Suprapubic skin (tissue), 4 donors: ENCODE measurements at places on chromosomes 3 and 15. TPM values are rescaled to one million over a fixed set of nuclear protein-coding genes. Genes with fewer than 3 reads are reported as not detected.

Gene FAM174B
- 15.6 TPM for total RNA-seq

Gene SH2D7
- total RNA-seq, result not detected

- no peak overlapping the region for H3K4me3 ChIP-seq
- peaks cover 25% of the 10 kb centered on the region for H3K4me1 ChIP-seq
- no peak for DNase-seq
- H3K36me3 ChIP-seq, result no peaks in the 10 kb centered on the region
- H3K27me3 ChIP-seq, result no peaks in the 10 kb centered on the region
- H3K27ac ChIP-seq, result no peak overlapping the region
Observed at GRCh38 chr3:4520033-4520816, 27.1 kb downstream of the ITPR1 start.

GRCh38 chr15:55530861-55531313, 22.9 kb upstream of the DNAAF4 start:
- no peaks in the 10 kb centered on the region for H3K36me3 ChIP-seq
- no peak for DNase-seq
- no peaks in the 10 kb centered on the region for H3K27me3 ChIP-seq
- no peak overlapping the region for H3K4me3 ChIP-seq
- no peaks in the 10 kb centered on the region for H3K4me1 ChIP-seq

- no peaks in the 10 kb centered on the region for H3K36me3 ChIP-seq
- H3K27ac ChIP-seq, result no peak overlapping the region
- no peak for DNase-seq
Observed at GRCh38 chr15:85423256-85423655, 42.9 kb downstream of the AKAP13 start.

GRCh38 chr3:186464424-186465093, 79.6 kb downstream of the CRYGS start:
- no peak overlapping the region for H3K27ac ChIP-seq
- H3K36me3 ChIP-seq, result no peaks in the 10 kb centered on the region
- H3K4me1 ChIP-seq, result no peaks in the 10 kb centered on the region
- no peak for DNase-seq
- H3K27me3 ChIP-seq, result peaks cover 2% of the 10 kb centered on the region

DNA sequence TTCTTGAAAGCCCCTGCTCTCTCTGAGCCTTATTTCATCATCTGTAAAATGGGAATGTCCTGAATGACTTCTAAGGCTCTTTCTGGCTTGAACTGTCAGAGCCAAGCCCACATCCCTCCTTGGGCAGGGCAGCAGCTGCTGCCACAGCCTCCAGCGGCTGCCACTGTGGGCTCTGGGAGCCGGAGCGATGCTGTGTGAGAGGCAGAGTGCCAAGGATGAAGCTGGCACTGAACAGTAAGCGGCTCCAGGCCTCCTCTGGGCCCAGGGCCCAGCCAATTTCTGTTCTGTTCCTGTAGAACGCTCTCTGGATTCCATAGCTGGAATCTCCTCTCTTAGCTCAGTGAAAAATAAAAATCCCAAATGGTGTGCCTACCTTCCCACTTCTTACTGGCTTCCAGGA, 4.4 kb downstream of the CPLX3 start:
- peaks cover 9% of the 10 kb centered on the region for H3K4me1 ChIP-seq
- H3K36me3 ChIP-seq, result peaks cover 2% of the 10 kb centered on the region
- no peak overlapping the region for H3K4me3 ChIP-seq
- no peak overlapping the region for H3K27ac ChIP-seq

- peaks cover 5% of the 10 kb centered on the region for H3K4me1 ChIP-seq
- H3K27ac ChIP-seq, result no peak overlapping the region
- no peaks in the 10 kb centered on the region for H3K36me3 ChIP-seq
- no peak for DNase-seq
Observed at GRCh38 chr3:190546881-190547510, 33.1 kb downstream of the IL1RAP start.

- DNase-seq, result no peak
- no peak overlapping the region for H3K4me3 ChIP-seq
- H3K27me3 ChIP-seq, result no peaks in the 10 kb centered on the region
- H3K4me1 ChIP-seq, result no peaks in the 10 kb centered on the region
Observed at GRCh38 chr3:60841355-60841754, 409.9 kb downstream of the FHIT start.

- no peaks in the 10 kb centered on the region for H3K4me1 ChIP-seq
- no peak for DNase-seq
- no peaks in the 10 kb centered on the region for H3K36me3 ChIP-seq
- no peak overlapping the region for H3K4me3 ChIP-seq
- H3K27ac ChIP-seq, result no peak overlapping the region
- H3K27me3 ChIP-seq, result no peaks in the 10 kb centered on the region
Observed at GRCh38 chr3:81876826-81877225, 115.4 kb upstream of the GBE1 start.

DNA sequence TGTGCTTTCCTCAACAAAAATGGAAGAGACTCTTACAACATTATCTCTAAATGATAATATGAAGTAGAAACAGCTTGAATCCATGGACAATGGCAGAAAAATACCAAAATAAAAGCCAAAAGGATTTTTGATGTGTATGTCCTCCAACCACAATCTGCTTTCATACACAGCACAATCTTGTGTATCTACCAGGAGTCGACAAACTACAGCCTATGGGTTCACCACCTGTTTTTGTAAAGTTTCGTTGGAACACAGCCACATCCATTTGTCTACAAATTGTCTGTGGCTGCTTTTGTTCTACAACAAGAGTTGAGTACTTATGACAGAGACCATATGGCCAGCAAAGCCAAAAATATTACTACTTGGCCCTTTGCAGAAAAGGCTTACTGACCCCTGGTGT, 88.7 kb upstream of the UBE2E2 start:
- DNase-seq, result no peak
- H3K27ac ChIP-seq, result no peak overlapping the region
- no peaks in the 10 kb centered on the region for H3K27me3 ChIP-seq
- no peak overlapping the region for H3K4me3 ChIP-seq

DNA sequence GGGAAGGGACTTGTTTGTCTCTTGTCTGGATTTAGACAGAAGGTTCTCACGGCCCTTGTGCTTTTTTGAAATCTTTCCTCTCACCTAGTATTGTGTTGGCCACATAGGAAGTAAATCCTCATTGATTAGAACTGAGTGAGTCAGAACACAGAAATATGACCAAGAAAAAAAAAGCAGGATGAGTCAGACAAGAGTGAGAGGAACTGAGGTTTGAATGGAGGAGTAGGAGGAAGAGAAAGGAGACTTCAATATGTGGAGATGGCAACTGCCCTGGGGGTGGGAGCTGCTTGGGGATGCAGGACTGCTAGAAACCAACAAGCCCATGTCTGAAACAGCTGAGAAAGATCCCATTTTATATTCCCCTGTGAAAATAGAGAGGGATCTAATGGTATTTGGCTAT, 194.1 kb upstream of the ZBTB20 start:
- no peak overlapping the region for H3K4me3 ChIP-seq
- H3K27me3 ChIP-seq, result no peaks in the 10 kb centered on the region
- DNase-seq, result no peak
- no peaks in the 10 kb centered on the region for H3K36me3 ChIP-seq
- no peak overlapping the region for H3K27ac ChIP-seq

GRCh38 chr15:96561593-96561992, 231.1 kb downstream of the NR2F2 start:
- H3K27ac ChIP-seq, result no peak overlapping the region
- no peak for DNase-seq
- H3K27me3 ChIP-seq, result no peaks in the 10 kb centered on the region
- H3K4me3 ChIP-seq, result no peak overlapping the region
- H3K4me1 ChIP-seq, result no peaks in the 10 kb centered on the region

- DNase-seq, result no peak
- peaks cover 29% of the 10 kb centered on the region for H3K4me1 ChIP-seq
- peak overlapping the region; percentile 56 for H3K4me3 ChIP-seq
- H3K27ac ChIP-seq, result no peak overlapping the region
Observed at GRCh38 chr3:32818229-32818969, 602 bp downstream of the TRIM71 start.

- H3K4me3 ChIP-seq, result no peak overlapping the region
- H3K36me3 ChIP-seq, result no peaks in the 10 kb centered on the region
- no peaks in the 10 kb centered on the region for H3K27me3 ChIP-seq
- DNase-seq, result no peak
- H3K27ac ChIP-seq, result no peak overlapping the region
Observed at GRCh38 chr15:29857221-29857789, 35.0 kb upstream of the TJP1 start.

GRCh38 chr3:146092230-146092629, 68.8 kb downstream of the PLOD2 start:
- no peak overlapping the region for H3K27ac ChIP-seq
- no peaks in the 10 kb centered on the region for H3K27me3 ChIP-seq
- no peak for DNase-seq
- no peak overlapping the region for H3K4me3 ChIP-seq

GRCh38 chr15:63601704-63602185, 4.6 kb downstream of the FBXL22 start:
- no peak for DNase-seq
- H3K4me1 ChIP-seq, result peaks cover 50% of the 10 kb centered on the region
- H3K27me3 ChIP-seq, result no peaks in the 10 kb centered on the region
- peak overlapping the region; percentile 93 for H3K4me3 ChIP-seq

DNA sequence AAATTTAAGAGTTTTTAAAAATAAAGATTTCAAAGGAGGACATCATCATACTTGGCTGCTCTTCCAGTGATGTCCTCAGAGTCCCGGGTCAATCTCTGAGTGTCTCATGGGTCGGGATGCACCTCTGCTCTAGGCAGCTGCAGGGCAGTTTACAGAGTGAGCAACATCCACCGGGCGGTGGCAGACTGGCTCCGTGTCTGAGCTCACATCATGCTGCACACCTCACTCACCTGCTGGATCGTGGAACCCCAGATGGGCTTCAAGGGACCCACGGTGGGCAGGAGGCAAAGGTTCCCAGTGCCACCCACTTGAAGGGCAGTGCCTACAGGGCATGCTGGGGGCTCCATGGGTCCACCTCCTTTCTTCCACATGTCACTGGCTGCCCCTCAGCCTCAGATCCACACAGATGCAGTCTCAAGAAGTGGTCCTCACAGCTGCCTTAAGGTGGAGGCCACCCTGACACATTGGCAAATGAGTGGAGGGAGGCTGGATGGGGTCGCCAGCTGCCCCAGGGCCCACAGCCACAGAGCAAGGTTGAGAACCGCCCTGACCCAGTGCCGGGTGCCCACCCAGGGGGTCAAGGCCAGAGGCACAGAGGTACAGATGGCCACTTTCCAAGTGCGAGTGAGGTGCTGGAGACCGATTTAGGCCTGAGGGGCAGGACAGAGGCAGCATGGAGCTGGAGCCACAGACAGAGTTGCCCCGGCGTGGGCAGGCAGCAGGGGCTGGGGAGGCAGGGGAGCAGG, 25.2 kb downstream of the CYFIP1 start:
- peak; percentile 54 for DNase-seq
- peaks cover 47% of the 10 kb centered on the region for H3K4me1 ChIP-seq
- H3K27me3 ChIP-seq, result no peaks in the 10 kb centered on the region
- H3K4me3 ChIP-seq, result no peak overlapping the region
- no peak overlapping the region for H3K27ac ChIP-seq
